Stimulated activated CD4-positive, alpha-beta T cell treated with anti-CD3 and anti-CD28 coated beads, Interleukin-12 subunit alpha, Interleukin-12 subunit beta, amount 100 ng/mL, for 48 hours (primary cell): ENCODE measurements at places on chromosomes 7 and 10.
A peak's percentile ranks its signal among the peaks of the same experiment; 100 is the strongest.

- DNase-seq, result no peak
Measured at GRCh38 chr10:119893074-119893473, 544 bp downstream of the SEC23IP start.

GRCh38 chr7:49611951-49612350 lies 161.5 kb upstream of the VWC2 start:
- DNase-seq, result no peak

GRCh38 chr7:91247500-91247899 lies 16.7 kb upstream of the FZD1 start:
- no peak for DNase-seq

DNA sequence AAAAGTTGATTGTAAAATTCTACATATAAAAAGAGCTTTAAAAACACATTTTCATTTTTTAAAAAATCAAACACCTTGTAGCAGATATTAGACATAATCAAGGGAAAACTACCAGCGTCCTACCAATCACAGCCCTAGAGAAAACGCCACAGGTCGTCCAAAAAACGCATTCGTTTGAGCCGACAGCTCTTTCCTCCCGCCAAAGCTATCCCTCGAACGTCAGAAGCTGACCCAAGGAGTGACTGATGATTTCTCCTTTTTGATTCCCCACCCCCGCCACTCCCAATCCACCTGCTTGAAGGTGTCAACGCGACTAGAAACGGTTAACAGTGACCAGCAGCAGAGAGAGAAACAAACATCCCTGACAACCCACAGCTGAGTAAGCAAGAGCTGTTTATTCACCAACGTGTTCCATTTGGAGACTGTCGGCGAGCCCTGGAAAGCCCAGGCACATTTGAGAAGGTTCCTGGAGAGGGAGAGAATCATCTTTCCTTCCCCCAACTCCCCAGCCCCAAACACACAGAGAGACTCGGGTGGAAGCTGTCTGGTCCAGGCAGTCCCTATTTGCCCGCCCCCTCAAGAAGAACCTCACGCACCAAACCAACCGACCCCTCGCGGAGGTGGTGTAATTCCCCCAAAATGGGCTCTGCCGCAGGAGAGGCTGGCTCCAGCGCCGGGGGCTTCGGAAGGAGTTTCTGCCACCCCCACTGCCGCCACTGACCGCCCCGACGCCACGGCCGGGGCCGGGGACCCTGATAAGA lies 622 bp downstream of the CPEB3 start:
- peak; percentile 20 for DNase-seq

GRCh38 chr7:77310982-77311381 lies 105.2 kb downstream of the GSAP start:
- no peak for DNase-seq

DNA sequence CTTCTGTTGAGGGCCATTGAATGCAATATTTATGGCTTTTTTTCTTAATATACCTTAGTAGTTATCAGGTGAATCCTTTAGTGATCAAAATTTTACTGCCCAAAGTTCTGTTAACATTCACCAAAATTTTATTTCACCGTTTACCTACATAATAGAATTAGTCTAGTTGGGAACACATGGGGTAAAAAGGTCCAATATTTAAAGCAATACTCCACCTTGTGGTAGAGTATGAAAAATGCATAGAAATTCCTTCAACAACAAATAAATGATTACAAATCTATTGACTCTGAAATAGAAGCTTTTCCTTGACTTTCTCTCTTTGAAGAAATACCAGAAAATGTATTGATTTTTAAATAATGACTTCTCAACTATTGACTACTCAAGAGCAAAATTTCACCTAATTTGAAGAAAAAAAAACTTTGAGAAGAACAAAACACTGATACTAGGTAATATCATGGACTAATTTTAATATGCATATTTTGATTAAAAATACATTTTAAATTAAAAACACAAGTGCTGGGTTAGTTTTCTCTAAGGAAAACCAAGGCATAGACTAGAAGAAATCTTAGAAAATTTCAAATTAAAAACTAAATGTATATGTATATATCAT lies 43.3 kb downstream of the POLR1F start:
- DNase-seq, result no peak

DNA sequence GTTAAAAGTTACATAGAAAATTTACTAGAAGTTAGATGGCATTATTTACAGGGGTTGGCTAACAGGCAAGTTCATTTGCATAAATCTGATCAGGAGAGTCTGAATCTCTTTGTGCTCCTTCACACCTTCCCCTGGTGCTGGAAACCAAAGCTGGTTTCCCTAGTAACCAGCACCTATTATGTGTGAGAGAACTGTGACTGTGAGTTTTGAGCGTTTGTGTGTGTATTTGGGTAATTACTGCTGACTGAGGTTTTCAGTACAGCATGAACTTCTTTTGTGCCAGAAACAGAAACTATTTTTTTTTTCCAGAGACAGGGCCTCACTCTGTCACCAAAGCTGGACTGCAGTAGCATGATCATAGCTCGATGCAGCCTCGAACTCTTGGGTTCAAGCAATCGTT lies 10.3 kb upstream of the IFIT1B start:
- DNase-seq, result no peak

DNA sequence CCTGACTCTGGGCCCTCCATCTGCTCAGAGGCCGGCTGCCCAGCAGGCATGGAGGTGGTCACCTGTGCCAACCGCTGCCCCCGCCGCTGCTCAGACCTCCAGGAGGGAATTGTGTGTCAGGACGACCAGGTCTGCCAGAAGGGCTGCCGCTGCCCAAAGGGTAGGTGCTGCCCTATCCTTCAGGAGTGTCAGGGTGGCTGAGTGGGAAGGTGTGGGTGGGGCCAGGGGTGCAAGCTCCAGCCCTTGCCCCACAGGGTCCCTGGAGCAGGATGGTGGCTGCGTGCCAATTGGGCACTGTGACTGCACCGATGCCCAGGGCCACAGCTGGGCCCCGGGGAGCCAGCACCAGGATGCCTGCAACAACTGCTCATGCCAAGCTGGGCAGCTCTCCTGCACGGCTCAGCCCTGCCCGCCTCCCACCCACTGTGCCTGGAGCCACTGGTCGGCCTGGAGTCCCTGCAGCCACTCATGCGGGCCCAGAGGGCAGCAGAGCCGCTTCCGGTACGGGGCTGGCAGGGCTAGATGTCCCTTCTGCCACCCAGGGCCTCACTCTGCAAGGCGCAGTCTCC lies 17.5 kb upstream of the ZNF862 start:
- DNase-seq, result no peak

DNA sequence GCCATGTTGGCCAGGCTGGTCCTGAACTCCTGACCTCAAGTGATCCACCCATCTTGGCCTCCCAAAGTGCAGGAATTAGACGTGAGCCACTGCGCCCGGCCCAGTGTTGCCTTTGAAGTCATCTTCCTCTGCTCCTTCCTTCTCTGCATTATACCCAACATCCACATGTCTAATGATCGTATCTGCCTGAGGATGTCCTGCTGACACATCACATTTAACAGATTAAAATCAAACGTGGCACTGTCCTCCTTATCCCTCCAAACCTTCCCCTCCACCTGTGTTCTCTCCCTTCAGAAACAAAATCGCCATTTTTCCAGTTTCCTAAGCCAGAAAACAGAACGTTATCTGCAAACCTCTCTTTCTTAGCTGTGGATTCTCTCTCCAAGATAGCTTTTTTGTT lies 8.4 kb upstream of the SDK1 start:
- no peak for DNase-seq

DNA sequence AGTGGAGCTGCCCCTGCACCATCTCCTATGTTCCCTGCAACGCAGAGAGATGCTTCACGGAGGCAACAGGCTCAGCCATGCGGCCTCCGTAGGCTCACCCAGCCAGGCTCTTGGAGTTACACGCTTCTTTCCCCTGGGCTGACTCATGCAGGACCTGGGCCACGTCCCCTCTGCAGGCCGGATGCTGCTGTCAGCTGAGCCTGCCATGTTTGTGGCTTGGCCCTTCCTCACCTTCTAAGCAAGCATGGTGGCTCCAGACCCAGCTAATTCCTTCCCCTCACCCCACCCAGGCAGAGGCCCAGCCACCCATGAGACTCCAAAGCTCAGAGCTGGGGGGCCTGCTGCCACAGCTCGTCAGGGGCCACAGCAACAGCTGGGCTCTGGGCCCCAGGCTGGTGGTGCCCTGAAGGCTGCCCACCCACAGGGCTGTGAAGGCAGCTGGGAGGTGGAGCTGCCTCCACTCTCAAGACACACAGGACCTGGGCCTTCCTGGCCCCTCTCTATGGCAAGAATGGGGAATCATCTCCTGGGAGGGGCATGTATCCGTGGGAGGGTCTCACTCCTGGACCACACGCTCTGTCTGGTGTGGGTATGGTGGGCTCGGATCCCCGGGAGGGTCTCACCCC lies 219.6 kb downstream of the ELFN1 start:
- DNase-seq, result no peak

DNA sequence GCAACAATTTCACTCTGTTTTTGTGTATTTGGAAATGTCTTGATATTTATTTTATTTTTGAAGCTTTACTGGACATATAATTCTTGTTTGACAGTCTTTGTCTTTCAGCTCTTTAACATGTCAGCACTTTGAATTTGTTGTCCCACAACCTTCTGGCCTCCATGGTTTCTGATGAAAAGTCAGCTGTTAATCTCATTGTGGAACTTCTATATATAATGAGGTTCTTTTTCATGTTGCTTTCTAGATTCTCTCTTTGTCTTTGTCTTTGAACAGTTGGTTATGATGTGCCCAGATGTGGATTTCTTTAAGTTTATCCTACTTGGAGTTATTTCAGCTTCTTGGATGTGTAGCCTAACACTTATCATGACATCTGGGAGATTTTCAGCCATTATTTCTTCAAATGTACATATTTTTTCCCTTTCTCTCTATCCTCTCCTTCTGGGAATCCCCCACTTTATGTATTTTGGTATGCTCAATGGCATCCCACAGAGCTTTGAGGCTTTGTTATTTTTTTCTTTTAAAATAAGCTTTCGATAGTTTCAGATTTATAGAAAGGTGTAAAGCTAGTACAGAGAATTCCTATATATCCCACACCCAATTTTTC lies 9.5 kb upstream of the LMTK2 start:
- DNase-seq, result no peak

- DNase-seq, result no peak
Measured at GRCh38 chr7:152462995-152463708, 27.3 kb upstream of the KMT2C start.

DNA sequence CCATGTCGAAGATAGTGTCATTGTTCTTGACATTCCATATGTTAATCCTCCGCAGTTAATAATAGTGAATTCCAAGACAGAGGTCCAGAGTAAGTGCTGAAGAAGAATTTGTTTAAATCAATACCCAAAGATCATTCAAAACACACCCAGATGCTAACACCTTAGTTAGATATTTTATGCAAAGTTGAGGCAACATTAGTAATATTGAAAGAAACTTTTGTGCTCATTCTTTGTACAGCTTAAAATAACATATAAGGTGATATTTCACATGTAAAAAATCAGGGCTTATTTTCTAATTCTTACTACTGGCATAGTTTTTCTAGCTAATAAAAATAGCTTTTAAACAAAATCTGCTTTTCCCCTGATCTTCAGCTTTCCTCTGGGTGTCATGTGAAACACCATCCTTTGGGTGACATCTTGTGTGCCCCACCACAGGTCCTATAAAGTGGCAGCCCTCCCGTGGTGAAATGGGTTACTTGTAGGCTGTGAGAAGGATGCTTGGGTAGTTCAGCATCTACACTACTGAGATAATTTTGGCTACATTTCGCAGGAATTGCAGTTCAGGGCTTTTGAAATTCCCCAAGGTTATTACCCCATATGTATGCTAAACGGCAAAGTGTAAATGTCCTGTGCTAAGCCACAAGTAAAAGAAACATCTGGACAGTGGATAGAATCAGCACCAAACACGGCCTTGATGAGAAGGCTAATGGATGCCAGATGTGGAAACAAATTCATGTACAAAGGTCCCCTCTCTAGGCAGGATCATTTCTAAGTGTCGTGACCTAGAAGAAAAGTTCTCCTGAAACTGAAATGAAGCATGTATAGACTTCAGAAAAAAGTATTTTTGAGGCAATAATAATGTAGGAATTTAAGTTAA lies 105.4 kb downstream of the GRM3 start:
- DNase-seq, result no peak

DNA sequence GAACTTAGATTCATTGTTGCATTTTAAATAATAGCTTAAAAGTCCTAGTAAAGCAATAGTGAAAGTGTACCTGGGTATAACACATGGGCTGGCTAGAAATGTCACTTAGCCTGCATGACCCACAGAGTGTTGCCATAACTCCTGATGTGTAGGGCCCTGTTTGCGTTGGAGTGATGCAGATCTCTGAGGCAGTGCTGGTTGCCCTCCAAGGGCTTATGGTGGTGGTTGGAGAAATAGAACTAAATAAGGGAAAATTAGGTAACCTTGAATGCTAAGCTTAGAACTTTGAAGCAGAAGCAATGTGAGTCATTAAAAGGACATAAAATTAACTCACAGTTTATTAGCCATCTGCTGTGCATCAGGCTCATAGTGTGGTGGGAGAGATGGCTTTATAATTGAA lies 105.7 kb downstream of the CCNY start:
- no peak for DNase-seq

GRCh38 chr7:38105874-38106483 lies 72.1 kb upstream of the STARD3NL start:
- DNase-seq, result no peak

DNA sequence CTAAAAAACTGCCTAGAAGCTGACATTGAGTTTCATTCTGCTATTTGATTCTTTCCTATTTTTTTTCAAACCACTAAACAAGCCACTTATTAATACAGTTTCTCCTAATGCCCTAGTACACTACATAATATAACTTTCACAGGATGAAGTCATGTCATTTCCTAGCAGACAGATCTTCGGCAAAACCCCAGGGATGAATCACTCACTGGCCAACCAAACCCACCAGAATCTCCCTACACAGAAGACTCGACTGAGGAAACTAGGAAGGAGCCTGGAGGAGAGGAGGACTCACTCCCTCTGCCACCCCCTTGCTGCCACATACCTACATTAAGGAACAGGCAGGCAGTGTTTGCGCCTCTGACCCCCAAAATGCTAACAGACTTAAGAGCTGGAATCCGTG lies 33.4 kb downstream of the XPNPEP1 start:
- no peak for DNase-seq

DNA sequence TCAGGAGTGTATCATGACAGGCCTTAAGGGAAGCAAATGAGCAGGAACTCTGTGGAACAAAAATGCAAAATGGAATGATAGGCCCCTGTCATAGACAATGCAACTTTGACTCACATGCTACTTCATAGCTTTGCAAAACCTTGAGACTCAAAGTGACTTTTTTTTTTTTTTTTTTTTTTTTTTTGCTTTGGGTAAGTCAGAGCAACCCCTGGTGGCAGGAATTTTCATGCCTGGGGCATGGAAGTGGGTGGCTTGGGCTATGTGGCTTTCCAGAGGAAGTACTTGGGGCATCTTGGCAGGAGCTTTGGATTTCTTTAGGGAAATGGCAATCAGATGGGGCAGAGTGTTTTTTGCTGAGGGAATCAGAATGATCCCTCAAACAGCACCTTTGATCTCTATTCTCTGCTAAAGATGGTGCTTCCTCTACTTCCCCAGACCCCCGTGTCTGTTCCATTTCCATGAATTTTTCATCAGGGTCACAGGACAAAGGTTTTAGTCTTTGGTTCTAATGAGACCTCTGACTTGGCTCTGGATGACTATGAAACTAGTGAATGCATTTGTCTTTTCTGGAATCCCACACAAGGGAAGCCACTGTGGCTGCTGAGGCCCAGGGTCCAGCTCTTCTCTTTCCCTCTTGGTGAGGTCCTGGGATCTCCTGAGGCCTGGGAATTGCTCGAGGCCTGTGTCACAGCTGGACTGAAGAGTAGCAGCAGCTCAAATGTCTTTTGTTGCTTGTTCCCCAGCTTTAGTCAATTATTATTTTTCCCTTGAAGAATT lies 62.8 kb downstream of the TACC2 start:
- no peak for DNase-seq

- no peak for DNase-seq
Measured at GRCh38 chr7:116271963-116272886, 61.9 kb downstream of the TES start.

GRCh38 chr7:51085034-51085692 lies 231.4 kb downstream of the COBL start:
- DNase-seq, result no peak
